HT1080 (cell line): ENCODE measurements at places on chromosomes 4 and X.
A peak's percentile ranks its signal among the peaks of the same experiment; 100 is the strongest.

DNA sequence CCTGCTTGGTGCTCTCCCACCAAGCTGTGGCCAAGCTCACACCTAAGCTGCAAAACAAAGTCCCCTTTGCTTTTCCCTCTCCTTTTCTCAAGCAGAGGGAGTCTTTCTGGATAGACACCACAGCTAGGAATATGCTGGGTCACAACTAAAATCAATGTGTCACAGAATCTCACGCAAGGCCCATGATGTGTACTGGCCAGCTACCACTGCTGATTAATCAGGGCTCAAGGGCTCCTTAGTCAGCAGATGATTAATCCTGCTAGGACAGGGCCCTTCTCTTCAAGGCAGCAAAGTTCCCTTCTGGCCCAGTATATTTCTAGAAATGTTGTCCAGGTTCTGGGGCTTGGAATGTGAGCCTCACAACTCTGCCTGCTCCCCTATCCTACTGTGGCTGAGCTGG, 32.0 kb upstream of the TENT5D start:
- DNase-seq = peak; percentile 0

DNA sequence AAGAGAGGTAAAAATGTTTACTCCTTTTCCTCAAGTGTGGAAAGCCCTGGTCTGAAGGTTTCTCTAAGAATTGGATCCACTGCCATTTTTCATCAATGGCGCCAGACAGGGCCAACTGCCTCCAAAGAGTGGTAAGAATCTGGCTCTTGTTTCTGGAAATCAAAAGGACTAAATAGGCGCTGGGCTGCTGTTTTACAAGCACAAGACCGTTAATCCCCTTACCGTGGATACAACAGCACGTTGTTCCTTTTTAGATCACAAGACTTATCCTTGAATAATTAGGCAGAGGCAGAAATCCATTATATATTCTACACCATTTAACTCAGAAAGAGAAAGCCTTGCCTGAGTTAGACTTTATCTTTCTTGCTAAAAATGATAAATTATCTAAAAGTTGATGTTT, 10.6 kb downstream of the CLTRN start:
- DNase-seq = no peak

DNA sequence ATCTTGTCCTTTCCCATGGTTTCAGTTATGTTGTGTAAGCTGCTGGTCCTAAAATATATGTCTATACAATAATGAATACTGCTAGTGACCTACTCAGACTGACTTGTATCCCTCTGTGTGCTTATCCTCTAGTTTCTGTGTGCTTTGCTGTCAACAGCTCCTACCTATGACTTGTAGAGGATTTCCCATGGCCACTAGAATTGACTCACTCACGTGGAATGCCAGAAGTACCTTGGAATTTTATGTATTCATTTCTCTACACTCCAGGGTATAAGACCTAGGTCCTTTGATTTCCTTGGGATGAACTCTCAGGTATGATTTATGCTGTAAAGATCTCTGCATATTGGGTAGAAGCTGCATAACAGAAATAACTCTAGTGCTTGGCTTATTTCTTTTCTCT, 279.9 kb upstream of the SLIT2 start:
- DNase-seq = peak; percentile 52

- peak; percentile 33 for DNase-seq
These were observed 3.6 kb upstream of the AMOT start for GRCh38 chrX:112844250-112844649.

DNA sequence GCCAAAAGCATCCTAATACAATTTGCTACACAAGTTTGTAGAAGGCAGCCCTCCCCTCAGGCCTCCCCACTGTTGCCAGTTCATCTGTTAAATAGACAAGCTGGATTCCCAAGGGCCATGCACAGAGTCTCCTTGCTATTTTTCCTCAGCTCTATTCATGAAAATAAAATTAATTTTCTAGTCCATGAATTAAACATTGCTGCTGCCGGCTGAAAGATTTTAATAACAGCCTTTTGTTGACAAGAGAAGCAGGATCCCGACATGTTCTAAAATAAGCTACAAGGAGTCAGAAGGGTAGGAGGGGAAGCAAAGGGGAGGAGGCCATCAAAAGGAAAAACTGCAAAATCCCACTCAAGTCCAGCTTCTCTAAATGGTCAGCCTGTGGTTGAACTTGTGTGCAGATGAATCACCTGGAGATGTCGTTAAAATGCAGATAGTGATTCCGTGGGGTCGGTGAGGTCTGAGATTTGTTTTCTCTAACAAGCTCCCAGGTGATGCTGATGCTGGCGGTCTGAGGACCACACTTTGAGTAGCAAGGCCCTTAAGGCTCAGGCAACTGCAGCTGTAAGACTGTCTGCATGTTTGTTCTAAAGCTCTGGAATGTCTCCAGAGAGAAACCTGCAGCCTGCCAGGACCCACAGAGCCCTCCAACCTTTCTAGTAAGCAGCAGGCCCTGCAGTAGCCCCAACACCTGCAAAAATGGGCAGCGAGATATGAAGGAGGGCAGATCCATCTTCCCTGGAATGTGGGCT, 9.4 kb downstream of the SCD5 start:
- no peak for DNase-seq

DNA sequence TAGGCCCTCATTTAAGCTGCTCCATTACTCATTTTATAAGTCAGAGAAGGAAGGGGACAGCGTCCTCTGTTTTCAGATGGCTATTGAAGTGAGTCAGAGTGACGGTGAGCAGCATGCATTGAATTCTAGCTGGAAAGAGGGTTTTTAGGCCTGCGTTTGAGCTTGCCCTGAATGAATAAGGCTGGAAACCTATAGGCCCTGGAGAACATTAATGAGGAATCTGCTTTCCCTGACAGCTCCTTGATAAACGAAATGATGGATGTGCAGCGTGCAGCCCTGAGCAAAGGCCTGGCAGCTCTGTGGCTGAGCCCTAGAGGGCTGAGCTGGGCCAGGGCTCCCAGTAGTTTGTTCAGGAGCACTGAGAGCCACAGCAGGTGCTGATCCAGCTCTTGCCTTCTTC, 33.4 kb downstream of the TBL1X start:
- DNase-seq = no peak

DNA sequence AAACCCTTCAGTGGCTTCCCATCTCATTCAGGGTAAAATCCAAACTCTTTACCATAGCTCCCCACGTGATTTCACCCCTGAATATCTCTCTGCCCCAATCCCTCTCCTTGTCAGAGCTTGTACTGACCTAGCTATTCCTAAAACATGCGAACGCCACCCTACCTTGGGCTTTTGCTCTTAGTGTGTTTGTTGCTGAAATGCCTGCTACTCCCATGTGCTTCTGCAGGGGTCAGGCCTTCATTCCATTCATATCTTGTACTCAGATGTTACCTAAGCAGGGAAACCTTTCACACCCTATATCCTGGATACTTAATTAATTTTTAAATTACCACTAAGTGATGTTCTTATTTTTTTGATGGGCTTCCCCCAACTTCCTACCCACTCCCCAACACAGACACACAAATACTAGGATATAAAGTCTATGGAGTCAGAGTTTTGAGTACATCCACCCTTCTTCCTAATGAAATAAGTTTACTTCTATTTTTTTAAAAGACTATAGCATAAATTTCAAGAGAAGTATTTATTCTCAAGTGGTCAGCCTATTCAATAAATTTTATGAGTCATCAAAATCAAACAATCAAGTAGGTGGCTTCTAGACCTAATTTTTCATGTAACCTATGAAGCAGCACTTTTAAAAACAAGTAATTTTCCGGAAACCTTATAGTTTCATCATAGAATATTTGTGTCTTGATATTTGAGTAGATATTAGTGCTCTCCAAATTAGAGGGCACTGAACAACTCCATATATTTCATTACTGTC, 189.4 kb downstream of the RAPGEF2 start:
- no peak for DNase-seq

GRCh38 chr4:77911091-77911490, 48.5 kb downstream of the MRPL1 start:
- DNase-seq = no peak
